ENCODE measurements at places on chromosomes 6 and 20. TPM values are rescaled to one million over a fixed set of nuclear protein-coding genes. Genes with fewer than 3 reads are reported as not detected.

GRCh38 chr6:380234-381218, 11.0 kb upstream of the IRF4 start:
- DNase-seq: no peak

GRCh38 chr6:124590001-124590400, 372.2 kb upstream of the RNF217 start:
- DNase-seq: no peak

DNA sequence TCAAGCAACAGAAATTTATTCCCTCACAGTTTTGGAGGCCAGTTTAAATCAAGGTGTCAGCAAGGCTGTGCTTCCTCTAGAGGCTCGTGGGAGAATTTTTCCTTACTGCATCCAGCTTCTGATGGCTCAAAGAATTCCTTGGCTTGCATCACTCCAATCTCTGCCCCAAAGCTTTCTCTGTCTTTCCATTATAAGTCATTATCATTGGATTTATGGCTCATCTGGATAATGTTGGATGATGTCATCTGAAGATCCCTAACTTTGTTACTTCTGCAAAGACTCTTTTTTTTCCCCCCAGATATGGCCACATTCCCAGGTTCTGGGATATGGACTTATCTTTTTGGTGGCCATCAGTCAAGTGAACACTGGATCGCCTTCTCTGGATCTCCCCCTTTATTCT, 146.3 kb upstream of the B3GAT2 start:
- no peak for DNase-seq

- DNase-seq: no peak
Measured at GRCh38 chr6:64062960-64063683, 427.5 kb downstream of the PHF3 start.

- DNase-seq: no peak
Measured at GRCh38 chr20:45953672-45954071, 18.3 kb downstream of the ZNF335 start.

DNA sequence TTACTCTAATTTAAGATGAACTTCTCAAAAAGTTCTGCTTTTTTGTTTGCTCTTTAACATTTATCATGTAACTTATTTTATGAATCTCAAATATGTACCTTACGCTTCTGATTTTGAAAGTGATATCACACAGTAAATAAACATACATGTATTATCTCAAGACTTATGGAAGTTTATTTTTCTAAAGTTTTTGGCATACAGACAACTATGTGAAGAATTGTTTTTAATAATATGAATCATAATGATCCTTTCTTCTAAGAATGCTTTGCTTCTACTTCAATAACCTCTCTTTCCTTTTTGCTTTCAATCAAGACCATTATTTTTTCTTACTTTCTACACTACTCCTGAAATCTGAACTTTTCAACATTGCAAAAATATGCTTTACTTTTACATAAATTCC, 816.4 kb downstream of the EYS start:
- no peak for DNase-seq

DNA sequence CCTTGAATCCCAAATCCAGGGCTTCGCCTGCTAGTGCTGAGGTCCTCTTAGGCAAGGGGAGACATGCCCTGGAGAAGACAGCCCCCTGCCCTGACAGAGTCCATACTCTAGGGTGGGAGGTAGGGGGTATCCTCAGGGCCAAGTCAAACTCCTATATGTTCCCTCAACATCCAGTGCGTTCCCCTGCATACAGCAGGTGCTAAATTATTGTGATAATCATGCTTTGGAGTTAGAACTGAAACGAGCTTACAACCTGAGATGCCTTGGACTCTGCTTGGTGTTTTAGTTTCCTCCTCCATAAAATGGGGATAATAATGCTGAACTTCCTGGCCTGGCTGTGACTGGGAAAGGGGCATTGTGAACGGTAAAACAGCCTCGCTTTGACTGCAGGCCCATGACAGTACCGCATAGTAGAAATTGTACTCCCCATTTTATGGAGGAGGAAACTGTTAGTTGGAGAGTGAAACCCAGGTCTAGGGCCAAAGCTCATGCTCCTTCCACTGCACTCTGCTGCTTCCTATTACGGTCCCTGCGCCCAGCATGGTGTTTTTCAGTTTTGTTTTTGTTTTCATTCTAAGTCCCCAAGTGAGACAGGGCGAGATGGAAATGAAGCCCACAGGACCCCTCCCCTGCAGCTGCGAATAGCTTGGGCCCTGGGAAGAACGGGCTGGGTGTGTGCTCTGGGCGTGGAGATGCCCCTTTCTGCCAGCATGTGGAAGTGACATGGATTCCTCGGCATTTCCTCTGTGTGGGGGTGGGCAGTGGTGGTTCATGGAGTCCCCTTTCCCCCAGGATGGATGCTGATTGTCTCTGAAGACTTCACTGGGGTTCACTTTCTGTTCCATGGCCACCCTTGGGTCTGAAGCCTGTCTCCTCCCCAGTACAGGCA, 162.5 kb downstream of the VEGFA start:
- no peak for DNase-seq

Gene RIMS1
- total RNA-seq: 1.3 TPM

All from tibial nerve (tissue), 4 donors.